ENCODE measurements at places on chromosomes 12 and 14.
A peak's percentile ranks its signal among the peaks of the same experiment; 100 is the strongest.

DNA sequence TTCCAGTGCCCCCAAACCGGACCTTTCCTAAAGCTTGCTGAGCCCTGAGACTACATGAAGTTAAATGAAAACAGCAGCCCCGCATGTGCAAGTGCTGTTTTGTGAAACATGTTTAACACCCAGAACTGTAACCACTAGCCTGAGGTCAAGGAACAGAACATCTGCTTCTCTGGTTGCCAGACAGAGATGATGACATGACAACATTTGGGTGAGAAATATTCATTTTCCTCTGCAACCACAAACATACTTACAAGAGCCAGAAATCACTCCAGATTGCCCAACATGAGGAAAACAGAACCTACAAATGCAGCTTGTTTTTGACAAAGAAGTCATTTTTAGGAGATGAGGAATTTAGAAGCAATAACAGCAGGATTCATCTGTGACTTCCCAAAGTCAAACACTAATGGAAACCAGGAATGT, 110.4 kb downstream of the BCAT1 start:
- peak; percentile 9 for DNase-seq

DNA sequence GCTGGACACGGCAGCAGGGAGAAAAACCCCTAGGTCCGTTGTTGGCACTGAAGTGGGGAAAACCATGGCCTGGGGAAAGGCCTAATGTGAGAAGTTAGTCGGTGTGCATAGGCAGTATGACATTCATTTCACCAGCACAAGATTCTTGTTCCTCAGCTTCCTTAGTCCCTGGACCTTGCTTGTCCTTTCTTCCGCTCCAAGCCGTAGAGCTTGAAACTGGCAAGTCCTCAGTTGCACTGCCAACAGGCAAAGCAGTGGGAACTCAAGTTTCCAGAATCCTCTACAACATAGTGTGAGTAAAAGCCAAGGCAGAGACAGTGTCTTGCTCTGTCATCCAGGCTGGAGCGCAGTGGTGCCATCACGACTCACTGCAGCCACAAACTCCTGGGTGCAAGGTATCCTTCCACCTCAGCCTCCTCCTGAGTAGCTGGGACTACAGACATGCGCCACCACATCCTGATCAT, 138.5 kb upstream of the AMIGO2 start:
- DNase-seq = peak; percentile 32

GRCh38 chr12:118980407-118981014, 830 bp upstream of the SRRM4 start:
- no peak for DNase-seq

GRCh38 chr14:93317875-93318807, 14.7 kb downstream of the BTBD7 start:
- DNase-seq = no peak

DNA sequence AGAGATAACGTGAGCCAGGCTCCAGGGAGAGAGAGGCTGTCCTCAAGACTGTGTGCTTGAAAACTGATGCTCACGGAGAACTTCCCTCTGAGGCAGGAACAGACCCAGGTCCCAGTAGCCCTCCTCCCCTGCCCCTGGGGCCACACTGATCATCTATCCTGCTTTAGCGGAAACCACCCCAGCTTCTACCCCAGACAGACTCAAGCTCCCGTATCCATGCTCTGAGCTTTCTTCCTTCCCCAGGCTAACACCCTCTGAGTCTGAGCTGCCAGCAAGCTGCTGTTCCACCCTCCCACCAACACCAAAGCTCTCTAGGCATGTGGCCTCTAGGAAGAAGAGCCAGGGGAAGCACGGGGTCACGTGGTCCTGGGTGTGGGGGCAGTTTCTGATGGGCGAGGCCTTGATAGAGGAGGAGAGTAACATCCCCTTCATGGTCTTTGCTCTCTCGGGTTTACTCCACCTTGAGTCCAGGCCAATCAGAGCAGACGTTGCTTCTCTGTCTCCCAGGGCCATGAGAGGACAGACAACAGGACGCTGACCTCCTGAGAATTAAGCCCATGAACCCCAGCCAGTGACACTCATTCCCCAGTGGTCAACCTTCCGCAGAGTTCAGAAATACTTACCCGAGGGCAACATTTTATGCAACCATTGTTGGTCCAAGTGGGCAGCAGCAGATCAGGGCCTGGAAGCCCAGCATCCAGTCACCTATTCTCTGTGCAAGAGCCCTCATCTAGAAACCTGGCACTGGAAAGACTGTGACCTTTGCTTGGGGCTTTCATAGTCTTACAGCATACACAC, 1.4 kb downstream of the PCK2 start:
- peak; percentile 64 for DNase-seq

Data from stimulated activated naive CD4-positive, alpha-beta T cell treated with Interleukin-2 at 50 U/mL for 16 hours (primary cell).